Neural progenitor cell (in vitro differentiated cells): ENCODE measurements at places on chromosomes 13 and 19. TPM values are rescaled to one million over a fixed set of nuclear protein-coding genes. Genes with fewer than 3 reads are reported as not detected.

GRCh38 chr19:55336101-55336500 lies 3.6 kb upstream of the KMT5C start:
- H3K36me3 ChIP-seq = no peaks in the 10 kb centered on the region
- DNase-seq = no peak
- H3K27me3 ChIP-seq = no peaks in the 10 kb centered on the region
- H3K4me3 ChIP-seq = no peak overlapping the region
- H3K4me1 ChIP-seq = no peaks in the 10 kb centered on the region
- no peak overlapping the region for H3K27ac ChIP-seq

TMEM38A gene
- 0.36 and 1.5 TPM in 2 replicates for total RNA-seq

DNA sequence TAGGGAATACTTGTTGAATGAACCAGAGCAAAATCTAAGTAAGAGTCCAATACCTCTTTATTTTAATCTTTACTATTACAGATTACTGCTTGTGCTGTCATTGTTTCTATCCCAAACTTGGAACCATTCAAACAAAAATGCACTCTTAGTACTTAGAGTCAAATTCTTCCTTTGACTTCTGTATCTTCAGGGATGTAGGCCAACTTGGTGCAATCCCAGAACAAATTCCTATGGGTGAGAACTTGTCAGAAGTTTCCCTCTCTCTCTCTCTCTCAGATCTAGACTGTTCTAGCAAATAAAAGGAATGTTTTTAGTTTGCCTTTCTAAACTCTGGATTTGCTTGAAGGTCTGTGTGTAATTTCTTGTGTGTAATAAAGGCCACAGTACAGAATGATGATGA lies 329.0 kb upstream of the TMTC4 start:
- H3K4me1 ChIP-seq = no peaks in the 10 kb centered on the region
- no peak for DNase-seq
- H3K27me3 ChIP-seq = no peaks in the 10 kb centered on the region
- H3K4me3 ChIP-seq = no peak overlapping the region
- H3K36me3 ChIP-seq = no peaks in the 10 kb centered on the region
- no peak overlapping the region for H3K27ac ChIP-seq

GRCh38 chr13:39263033-39263432 lies 224.8 kb downstream of the NHLRC3 start:
- H3K27ac ChIP-seq = no peak overlapping the region
- peak; percentile 49 for DNase-seq
- H3K4me3 ChIP-seq = no peak overlapping the region
- no peaks in the 10 kb centered on the region for H3K4me1 ChIP-seq
- H3K27me3 ChIP-seq = no peaks in the 10 kb centered on the region

C19orf67 gene
- total RNA-seq = not detected in 2 replicates

CYP4F12 gene
- total RNA-seq = not detected in 2 replicates

KLK12 gene
- not detected in 2 replicates for total RNA-seq

DNA sequence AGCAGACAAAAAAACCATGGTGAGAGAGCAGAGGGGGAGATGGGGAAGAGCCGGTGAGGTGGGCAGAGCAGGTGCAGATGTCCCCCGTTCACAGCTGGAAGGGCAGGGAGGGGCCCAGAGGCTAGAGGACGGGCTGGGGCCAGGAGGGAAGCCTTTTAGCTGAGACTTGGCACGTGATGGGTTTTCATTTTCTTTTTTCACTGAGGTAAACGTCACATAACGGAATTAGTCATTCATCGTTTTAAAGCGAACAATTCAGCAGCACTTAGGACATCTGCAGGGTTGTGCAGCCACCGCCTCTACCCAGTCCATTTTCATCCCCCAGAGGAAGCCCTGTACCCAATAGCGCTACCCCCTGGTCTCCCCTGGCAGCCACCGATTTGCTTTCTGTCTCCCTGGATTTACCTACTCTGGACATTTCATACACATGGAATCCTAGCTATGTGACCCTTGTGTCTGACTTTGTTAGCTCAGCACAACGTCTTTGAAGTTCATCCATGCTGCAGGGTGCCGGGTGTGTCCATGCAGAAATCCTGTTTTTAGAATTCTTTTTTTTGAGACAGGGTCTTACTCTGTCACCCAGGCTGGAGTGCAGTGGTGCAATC lies 16.0 kb upstream of the EMC10 start:
- no peaks in the 10 kb centered on the region for H3K4me1 ChIP-seq
- no peak overlapping the region for H3K27ac ChIP-seq
- H3K4me3 ChIP-seq = no peak overlapping the region
- DNase-seq = no peak

ETV2 gene
- 0.71 TPM in 1 of 2 replicates, not detected in the other for total RNA-seq

CEACAM1 gene
- 0.03 and 0.39 TPM in 2 replicates for total RNA-seq

DNA sequence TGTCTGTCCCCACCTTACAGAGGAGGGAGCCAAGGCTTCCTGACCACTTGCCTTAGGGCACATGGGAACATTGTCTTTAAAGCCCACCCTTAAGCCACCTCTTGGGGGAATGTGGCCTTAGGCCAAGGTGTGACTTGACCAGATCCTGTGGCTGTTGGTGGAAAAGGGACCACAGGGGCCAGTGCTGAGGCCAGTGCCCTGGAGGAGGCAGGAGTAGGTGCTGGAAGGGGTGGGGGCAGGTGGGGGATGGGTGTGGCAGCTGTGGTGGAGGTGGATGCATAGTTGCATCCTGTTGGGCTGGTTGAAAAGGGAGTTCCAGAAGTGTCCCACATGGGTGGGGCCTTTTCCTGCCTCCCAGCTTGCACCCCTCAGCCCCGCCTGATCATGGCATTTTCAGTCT lies 44.8 kb downstream of the DNM2 start:
- H3K27ac ChIP-seq = no peak overlapping the region
- no peaks in the 10 kb centered on the region for H3K27me3 ChIP-seq
- no peak for DNase-seq
- H3K4me1 ChIP-seq = no peaks in the 10 kb centered on the region
- H3K4me3 ChIP-seq = no peak overlapping the region

URAD gene
- total RNA-seq = not detected in 2 replicates

DNA sequence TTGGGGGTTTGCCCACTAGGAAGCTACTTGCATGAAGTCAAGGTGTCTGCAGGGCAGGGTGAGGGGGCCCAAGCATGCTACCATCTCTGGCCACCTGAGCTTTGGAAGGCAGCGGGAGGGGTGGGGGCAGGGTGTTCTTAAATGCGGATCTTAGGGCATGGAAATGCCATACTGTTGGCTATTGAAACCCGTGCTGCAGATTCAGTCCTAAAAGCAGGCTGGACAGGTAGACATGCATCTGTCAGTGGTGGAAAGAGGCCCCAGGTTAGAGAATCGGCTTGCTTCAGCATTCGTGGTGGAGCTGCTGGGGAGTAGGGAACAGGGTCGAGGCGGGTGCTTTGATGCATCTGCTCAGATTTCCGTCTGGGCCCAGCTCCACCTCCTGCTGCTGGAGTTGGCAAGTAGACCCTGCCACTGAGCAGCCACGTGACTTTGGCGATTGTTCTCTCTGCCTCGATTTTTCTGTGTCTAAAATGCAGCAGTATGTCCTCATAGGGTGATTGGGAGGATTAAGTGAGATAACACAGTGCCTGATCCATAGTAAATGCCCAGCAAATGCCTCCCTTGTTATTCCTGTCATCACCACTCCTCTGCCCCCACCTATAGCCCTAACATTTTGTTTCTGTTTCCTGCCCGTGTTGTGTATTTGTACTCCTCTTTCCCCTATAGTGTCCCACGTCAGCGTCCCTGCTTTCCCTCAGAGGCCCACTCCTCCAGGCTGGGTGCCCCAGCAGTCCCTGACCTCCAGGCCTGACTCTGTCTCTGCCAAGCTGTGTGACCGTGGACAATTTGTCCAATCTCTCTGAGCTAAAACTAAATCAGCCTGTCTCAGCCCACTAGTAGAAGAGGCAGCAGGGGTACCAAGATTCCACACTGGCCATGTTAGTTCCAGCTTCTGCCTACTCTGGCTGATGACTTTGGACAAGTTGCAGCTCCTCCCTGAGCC lies 5.8 kb downstream of the PPP1R37 start:
- H3K36me3 ChIP-seq = no peaks in the 10 kb centered on the region
- no peak overlapping the region for H3K27ac ChIP-seq
- H3K4me3 ChIP-seq = no peak overlapping the region
- H3K4me1 ChIP-seq = peaks cover 33% of the 10 kb centered on the region
- no peaks in the 10 kb centered on the region for H3K27me3 ChIP-seq
- no peak for DNase-seq

DNA sequence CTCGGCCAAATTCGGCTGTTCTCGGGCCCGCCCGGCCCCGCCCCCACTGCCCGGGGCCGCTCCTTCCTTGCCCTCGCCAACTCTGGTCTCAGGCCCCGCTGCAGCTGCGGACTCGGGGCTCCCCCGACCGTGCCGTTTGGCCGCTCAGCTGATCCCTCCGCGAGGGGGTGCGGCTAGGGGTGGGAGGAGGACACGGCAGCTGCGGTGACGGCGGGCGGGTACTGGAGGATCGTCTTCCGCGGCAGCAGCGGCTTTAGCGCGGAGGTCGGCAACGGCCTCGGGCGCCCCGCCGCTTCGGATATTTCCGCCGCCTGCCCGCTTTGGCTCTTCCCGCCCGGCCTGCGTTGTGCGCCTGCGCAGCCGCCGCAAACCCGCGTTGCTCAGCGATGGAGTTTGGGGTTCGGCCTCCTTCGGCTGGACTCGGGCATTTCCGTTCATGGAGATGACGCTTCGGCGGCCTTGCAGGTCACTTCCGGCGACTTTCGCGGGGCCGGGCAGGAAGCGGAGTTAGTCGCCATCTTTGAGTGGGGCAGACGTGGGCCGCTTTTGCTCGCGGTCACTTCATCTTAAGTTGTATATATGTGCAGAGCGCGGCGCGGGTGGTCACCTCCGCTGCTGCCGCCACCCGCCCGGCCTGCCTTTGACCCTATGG lies 338 bp upstream of the UBE2M start:
- no peaks in the 10 kb centered on the region for H3K36me3 ChIP-seq
- peak; percentile 100 for DNase-seq
- peaks cover 20% of the 10 kb centered on the region for H3K4me1 ChIP-seq
- peak overlapping the region; percentile 65 for H3K4me3 ChIP-seq
- H3K27ac ChIP-seq = peak overlapping the region; percentile 100

- H3K27me3 ChIP-seq = no peaks in the 10 kb centered on the region
- no peaks in the 10 kb centered on the region for H3K4me1 ChIP-seq
- peak; percentile 39 for DNase-seq
Measured at GRCh38 chr19:35438527-35438926, 9.5 kb upstream of the FFAR2 start.

DNA sequence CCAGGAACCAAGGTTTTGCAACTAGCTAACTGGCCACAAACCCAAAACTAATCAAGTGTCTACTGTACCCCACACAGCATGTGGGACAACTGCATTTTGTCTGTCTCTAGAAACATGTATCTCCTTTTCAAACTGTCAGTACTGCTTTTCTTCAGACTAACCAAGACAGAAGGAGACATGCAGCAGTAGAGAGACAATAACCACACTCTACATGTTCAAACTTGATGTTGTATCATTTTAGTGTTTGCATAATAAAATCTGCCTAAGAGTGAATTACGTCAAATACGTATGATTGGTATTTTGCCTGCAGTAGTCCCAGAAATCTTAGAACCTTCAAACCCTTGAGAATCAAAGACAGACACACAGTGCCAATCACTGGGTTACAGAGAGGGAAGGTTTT lies 22.0 kb upstream of the FREM2 start:
- no peaks in the 10 kb centered on the region for H3K27me3 ChIP-seq
- no peak overlapping the region for H3K4me3 ChIP-seq
- H3K36me3 ChIP-seq = no peaks in the 10 kb centered on the region
- no peak for DNase-seq
- no peaks in the 10 kb centered on the region for H3K4me1 ChIP-seq

KLK6 gene
- total RNA-seq = not detected in 2 replicates

- peak; percentile 73 for DNase-seq
- H3K36me3 ChIP-seq = no peaks in the 10 kb centered on the region
- no peak overlapping the region for H3K27ac ChIP-seq
- peak overlapping the region; percentile 75 for H3K4me3 ChIP-seq
- peaks cover 13% of the 10 kb centered on the region for H3K4me1 ChIP-seq
Measured at GRCh38 chr13:95300625-95301182, 547 bp downstream of the ABCC4 start.

DNA sequence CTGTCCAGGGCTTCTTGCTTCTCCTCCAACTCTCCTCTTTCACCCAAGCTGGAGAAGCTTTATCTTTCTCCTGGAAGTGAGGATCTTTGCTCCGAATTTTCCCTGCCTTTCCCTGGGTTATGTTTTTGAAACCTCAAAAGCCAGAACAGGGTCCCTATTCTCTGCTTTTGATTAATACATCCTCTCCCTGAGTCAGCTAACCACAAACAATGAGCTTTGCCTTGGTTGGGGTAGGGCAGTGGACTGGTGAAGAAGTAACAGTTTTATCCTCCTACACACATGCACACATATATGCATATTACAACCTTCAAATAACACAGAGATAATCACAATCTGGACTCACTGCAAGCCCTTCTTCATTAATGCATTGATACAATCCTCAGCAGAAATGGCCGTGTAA lies 44.6 kb downstream of the DLEU7 start:
- H3K36me3 ChIP-seq = no peaks in the 10 kb centered on the region
- no peak overlapping the region for H3K27ac ChIP-seq
- H3K4me1 ChIP-seq = peaks cover 8% of the 10 kb centered on the region
- H3K4me3 ChIP-seq = no peak overlapping the region
- no peak for DNase-seq

DNA sequence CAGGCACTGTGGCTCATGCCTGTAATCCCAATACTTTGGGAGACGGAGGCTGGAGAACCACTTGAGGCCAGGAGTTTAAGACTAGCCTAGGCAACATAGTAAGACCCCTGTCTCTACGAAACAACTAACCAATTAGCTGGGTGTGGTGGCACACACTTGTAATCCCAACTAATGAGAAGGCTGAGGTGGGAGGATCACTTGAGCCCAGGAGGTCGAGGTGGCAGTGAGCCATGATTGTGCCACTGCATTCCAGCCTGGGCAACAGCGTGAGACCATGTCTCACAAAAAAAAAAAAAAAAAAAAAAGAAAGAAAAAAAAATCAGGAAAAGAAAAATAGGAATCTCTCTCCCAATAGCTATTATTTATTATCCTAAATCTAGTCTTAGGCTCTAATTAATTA lies 56.8 kb upstream of the UBAC2 start:
- H3K4me1 ChIP-seq = no peaks in the 10 kb centered on the region
- no peak for DNase-seq
- no peak overlapping the region for H3K4me3 ChIP-seq
- H3K36me3 ChIP-seq = no peaks in the 10 kb centered on the region
- H3K27ac ChIP-seq = no peak overlapping the region

DNA sequence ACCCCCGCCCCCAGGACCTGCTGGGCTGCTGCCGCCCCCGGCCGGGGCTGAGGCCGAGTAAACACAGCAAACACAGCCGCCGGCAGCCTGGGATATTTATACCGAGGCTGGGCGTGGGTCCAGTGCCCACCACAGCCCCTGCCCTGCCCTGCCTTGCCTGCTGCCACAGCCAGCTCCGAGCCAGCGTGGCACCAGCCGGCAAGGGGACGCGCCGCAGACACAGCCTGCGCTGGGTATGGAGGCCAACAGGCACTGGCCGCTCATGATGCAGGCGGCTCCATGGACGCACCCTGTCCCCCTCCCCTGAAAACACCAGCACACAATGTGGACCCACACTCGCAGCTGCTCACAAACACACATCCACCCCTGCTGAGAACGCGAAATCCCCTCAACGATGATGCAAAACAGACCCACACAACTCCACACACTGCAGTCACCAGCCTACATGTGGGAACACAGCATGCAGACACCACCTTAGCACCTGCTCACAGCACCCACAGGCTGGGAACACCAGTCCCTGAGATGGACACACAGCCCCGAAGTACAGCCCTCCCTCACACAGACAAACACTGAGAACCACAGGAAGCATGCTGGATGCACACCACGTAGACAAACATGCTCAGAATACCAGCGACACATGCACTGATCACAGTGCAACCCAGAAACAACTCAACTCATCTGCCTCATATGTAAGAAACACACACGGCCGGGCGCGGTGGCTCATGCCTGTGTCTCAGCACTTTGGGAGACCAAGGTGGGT lies 16.2 kb downstream of the CCDC97 start:
- peak overlapping the region; percentile 46 for H3K4me3 ChIP-seq
- no peak overlapping the region for H3K27ac ChIP-seq
- peaks cover 18% of the 10 kb centered on the region for H3K4me1 ChIP-seq
- peaks cover 12% of the 10 kb centered on the region for H3K27me3 ChIP-seq
